Activated naive CD4-positive, alpha-beta T cell treated with anti-CD3 and anti-CD28 coated beads, Interleukin-2, amount 10 ng/mL, durations not matched to agents 5 hours and 36 hours (primary cell): ENCODE measurements at places on chromosomes 6 and 20. TPM values are rescaled to one million over a fixed set of nuclear protein-coding genes. Genes with fewer than 3 reads are reported as not detected.

The LRFN2 gene
- total RNA-seq = not detected

The B4GALT5 gene
- total RNA-seq = 6.2 TPM

The C4B gene
- 3.5 TPM for total RNA-seq

The CST7 gene
- total RNA-seq = 54.6 TPM

The FIG4 gene
- 10.7 TPM for total RNA-seq

The OVOL2 gene
- total RNA-seq = not detected

The CST1 gene
- total RNA-seq = not detected

The HRH3 gene
- total RNA-seq = not detected

The SMLR1 gene
- not detected for total RNA-seq

The OPRM1 gene
- not detected for total RNA-seq

The GTSF1L gene
- not detected for total RNA-seq

The SGK2 gene
- 0.28 TPM for total RNA-seq

The C6orf132 gene
- total RNA-seq = not detected

The PROCR gene
- 0.30 TPM for total RNA-seq

The EBF4 gene
- total RNA-seq = 2.0 TPM

The VGLL2 gene
- not detected for total RNA-seq
